ENCODE measurements at places on chromosomes 5 and 9. TPM values are rescaled to one million over a fixed set of nuclear protein-coding genes. Genes with fewer than 3 reads are reported as not detected.

DNA sequence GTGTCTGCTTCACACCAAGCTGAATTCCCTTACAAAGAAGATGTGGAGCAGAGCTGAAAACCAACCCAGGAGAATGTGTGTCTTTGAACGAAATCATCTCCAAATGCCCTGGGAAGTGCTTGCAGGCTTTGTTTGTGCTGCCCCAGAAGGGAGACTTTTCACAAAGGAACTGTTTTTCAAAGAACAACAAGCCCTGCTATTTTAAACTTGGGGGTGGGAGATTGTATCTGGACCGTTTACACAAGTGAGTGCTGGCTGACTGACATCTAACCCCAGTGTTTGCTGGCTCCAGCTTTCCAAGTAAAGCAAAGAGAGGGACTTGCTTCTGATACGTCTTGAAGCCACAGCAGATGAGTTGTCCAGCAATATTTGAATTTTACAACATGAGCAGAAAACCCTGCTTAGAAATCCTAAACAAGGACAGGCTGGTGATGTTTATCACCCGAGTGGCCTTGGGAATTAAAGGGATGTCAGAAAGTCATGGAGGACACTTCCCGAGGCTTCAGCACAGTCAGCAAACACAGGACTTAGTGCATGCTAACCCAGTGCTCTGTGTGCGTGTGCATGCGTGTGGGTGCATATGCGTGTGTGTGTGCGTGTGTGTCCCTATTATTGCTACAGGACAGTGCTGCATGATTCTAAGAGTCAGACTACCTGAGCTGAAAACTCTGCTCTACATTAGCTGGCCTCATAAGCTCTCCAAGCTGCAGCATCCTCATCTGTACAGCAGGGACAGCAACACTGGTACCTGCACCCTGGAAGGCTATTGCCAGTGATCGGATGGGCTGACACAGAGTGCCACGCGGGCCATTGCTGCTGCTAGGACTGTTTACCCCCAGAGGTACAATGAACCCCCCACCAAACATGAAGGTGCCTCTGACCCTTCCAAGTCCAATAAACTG, 1.4 kb downstream of the ADAMTS12 start:
- peaks cover 22% of the 10 kb centered on the region for H3K4me1 ChIP-seq
- DNase-seq, result no peak
- no peaks in the 10 kb centered on the region for H3K36me3 ChIP-seq
- peaks cover 88% of the 10 kb centered on the region for H3K27me3 ChIP-seq
- H3K4me3 ChIP-seq, result peak overlapping the region; percentile 66
- H3K27ac ChIP-seq, result peak overlapping the region; percentile 69

GRCh38 chr9:93061260-93061751, 2.8 kb downstream of the SUSD3 start:
- H3K27me3 ChIP-seq, result peaks cover 45% of the 10 kb centered on the region
- H3K27ac ChIP-seq, result no peak overlapping the region
- H3K4me1 ChIP-seq, result peaks cover 25% of the 10 kb centered on the region
- H3K4me3 ChIP-seq, result no peak overlapping the region

- no peak overlapping the region for H3K4me3 ChIP-seq
- H3K4me1 ChIP-seq, result peaks cover 44% of the 10 kb centered on the region
- H3K27me3 ChIP-seq, result no peaks in the 10 kb centered on the region
- no peak overlapping the region for H3K27ac ChIP-seq
Observed at GRCh38 chr5:10699987-10700386, 61.0 kb downstream of the DAP start.

LHFPL2 gene
- total RNA-seq, result 5.0 TPM

SV2C gene
- total RNA-seq, result 0.44 TPM

ZNF782 gene
- total RNA-seq, result 3.7 TPM

GRCh38 chr5:1769752-1770442, 29.7 kb downstream of the MRPL36 start:
- no peak for DNase-seq
- no peaks in the 10 kb centered on the region for H3K36me3 ChIP-seq
- no peak overlapping the region for H3K4me3 ChIP-seq
- H3K4me1 ChIP-seq, result no peaks in the 10 kb centered on the region
- no peak overlapping the region for H3K27ac ChIP-seq

DNA sequence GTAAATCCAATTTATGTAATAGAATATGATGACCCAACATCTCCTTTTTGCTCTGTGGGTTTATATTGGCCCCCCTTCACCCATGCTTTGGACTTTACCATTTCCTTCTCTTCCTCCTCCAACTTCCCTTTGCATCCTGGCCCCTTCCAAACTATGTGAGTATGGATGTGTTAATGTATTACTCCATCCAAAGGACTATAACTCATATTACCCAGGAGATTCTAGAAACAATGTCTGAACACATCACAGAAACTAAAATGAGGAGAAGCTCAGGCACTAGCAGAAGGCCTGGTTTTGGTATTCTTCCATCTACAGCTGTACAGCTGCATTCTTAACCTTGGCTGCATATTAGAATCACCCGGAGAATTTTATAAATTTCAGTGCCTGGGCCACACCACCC, 110.7 kb downstream of the PDE4D start:
- DNase-seq, result no peak
- no peaks in the 10 kb centered on the region for H3K4me1 ChIP-seq
- H3K4me3 ChIP-seq, result no peak overlapping the region
- no peak overlapping the region for H3K27ac ChIP-seq
- no peaks in the 10 kb centered on the region for H3K27me3 ChIP-seq

GAS1 gene
- total RNA-seq, result 11.0 TPM

DNA sequence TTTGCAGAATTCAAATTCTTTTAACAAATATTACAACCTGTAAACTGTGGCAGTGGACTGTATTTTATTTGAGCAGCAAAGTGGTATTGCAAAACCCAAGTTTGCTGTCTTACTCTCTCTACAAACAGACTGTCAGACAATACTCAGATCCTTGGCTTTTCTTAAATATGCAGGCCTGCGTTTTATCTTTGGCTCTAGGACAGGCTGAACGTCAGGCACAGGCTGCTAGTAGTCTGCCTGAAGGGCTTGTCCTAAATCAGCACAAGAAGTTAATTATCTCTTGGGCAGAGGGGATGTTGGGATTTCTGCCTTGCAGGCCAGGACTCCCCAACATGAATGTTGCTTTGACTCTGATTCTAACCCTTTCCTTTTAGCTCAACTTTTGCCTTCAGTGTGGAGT, 147.5 kb downstream of the SLIT3 start:
- no peak overlapping the region for H3K4me3 ChIP-seq
- H3K27ac ChIP-seq, result no peak overlapping the region
- peaks cover 5% of the 10 kb centered on the region for H3K4me1 ChIP-seq
- H3K27me3 ChIP-seq, result no peaks in the 10 kb centered on the region
- H3K36me3 ChIP-seq, result no peaks in the 10 kb centered on the region
- DNase-seq, result no peak

DNA sequence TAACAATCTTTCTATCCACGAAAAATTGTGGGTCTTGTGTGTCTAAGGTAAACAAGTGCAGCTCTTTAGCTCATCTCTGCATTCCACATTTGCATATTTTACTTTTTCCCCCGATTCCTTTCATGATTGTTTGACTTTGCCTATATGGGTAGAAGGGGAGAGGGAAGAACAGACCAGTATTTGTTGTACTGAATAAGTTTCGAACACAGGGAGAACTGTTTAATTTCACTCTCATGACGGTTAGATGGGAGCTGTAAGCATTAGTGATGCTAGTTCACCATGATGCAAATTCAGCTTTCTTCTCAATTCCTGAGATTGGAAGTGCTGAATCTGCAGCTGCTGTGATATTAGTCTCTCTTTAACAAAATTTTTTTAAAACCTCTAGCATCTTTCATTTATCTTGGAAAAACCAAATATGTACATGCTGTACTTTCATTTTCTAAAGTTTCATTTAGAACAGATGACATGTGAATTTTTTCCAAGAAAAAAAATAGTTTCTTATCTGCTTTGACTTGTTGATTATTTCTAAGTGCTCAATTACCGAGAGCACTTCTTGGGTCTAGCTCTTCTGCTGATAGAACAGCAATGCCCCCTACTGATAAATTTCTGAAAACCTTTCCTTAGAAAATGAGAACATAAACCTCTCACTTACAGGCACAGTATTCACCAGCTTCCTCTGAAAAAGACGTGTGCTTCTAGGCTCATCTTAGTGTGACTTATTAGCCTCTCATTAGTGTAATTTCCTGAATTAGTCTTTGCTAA, 149.5 kb downstream of the BAAT start:
- H3K27me3 ChIP-seq, result peaks cover 3% of the 10 kb centered on the region
- no peak overlapping the region for H3K27ac ChIP-seq
- H3K4me3 ChIP-seq, result no peak overlapping the region
- H3K4me1 ChIP-seq, result no peaks in the 10 kb centered on the region
- H3K36me3 ChIP-seq, result no peaks in the 10 kb centered on the region

NPR3 gene
- 81.0 TPM for total RNA-seq

- no peak overlapping the region for H3K27ac ChIP-seq
- H3K27me3 ChIP-seq, result no peaks in the 10 kb centered on the region
- H3K4me3 ChIP-seq, result no peak overlapping the region
Observed at GRCh38 chr5:179978792-179979191, 71.1 kb upstream of the TBC1D9B start.

WHRN gene
- 0.80 TPM for total RNA-seq

PDE6A gene
- total RNA-seq, result 0.22 TPM

GRCh38 chr5:166058660-166059059, 2232.8 kb upstream of the WWC1 start:
- no peak overlapping the region for H3K27ac ChIP-seq
- no peaks in the 10 kb centered on the region for H3K36me3 ChIP-seq
- no peaks in the 10 kb centered on the region for H3K4me1 ChIP-seq
- no peaks in the 10 kb centered on the region for H3K27me3 ChIP-seq

PLPP7 gene
- total RNA-seq, result 120 TPM

C9orf153 gene
- total RNA-seq, result 0.38 TPM

CNTNAP3 gene
- total RNA-seq, result 9.9 TPM

- no peaks in the 10 kb centered on the region for H3K36me3 ChIP-seq
- H3K27ac ChIP-seq, result no peak overlapping the region
- H3K4me3 ChIP-seq, result no peak overlapping the region
- no peaks in the 10 kb centered on the region for H3K4me1 ChIP-seq
Observed at GRCh38 chr9:27655441-27655840, 82.2 kb upstream of the C9orf72 start.

GRCh38 chr5:177542816-177543465, 11.4 kb downstream of the FAM193B start:
- H3K36me3 ChIP-seq, result peaks cover 12% of the 10 kb centered on the region
- peak overlapping the region; percentile 80 for H3K27ac ChIP-seq
- peaks cover 84% of the 10 kb centered on the region for H3K4me1 ChIP-seq
- no peak overlapping the region for H3K4me3 ChIP-seq
- no peaks in the 10 kb centered on the region for H3K27me3 ChIP-seq
- no peak for DNase-seq

GRCh38 chr9:85742597-85742936, 813 bp upstream of the AGTPBP1 start:
- no peak for DNase-seq
- no peaks in the 10 kb centered on the region for H3K27me3 ChIP-seq
- peak overlapping the region; percentile 87 for H3K27ac ChIP-seq
- peaks cover 47% of the 10 kb centered on the region for H3K4me1 ChIP-seq
- H3K4me3 ChIP-seq, result peak overlapping the region; percentile 89

PCDHA11 gene
- total RNA-seq, result not detected

GRCh38 chr9:131999692-132000551, 79.7 kb downstream of the MED27 start:
- H3K4me1 ChIP-seq, result peaks cover 26% of the 10 kb centered on the region
- H3K27me3 ChIP-seq, result no peaks in the 10 kb centered on the region
- peaks cover 7% of the 10 kb centered on the region for H3K36me3 ChIP-seq

GRCh38 chr5:31153521-31153920, 40.0 kb upstream of the CDH6 start:
- no peaks in the 10 kb centered on the region for H3K27me3 ChIP-seq
- DNase-seq, result no peak
- H3K36me3 ChIP-seq, result no peaks in the 10 kb centered on the region
- no peaks in the 10 kb centered on the region for H3K4me1 ChIP-seq
- no peak overlapping the region for H3K27ac ChIP-seq
- no peak overlapping the region for H3K4me3 ChIP-seq

DNA sequence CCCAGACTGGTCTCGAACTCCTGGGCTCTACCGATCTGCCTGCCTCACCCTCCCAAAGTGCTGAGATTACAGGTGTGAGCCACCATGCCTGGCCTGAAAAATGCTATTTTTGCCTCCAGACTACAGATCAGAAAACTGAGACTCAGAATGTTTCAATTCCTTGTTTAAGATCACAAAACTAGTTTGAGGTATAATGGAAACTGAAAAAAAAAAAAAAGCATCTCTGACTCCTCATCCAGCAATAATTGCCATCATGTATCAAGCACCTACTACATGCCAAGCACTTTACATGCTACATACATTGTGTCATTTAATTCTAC, 35.6 kb downstream of the PLAC8L1 start:
- H3K4me1 ChIP-seq, result peaks cover 83% of the 10 kb centered on the region
- H3K4me3 ChIP-seq, result no peak overlapping the region
- peak overlapping the region; percentile 91 for H3K27ac ChIP-seq
- no peak for DNase-seq
- no peaks in the 10 kb centered on the region for H3K27me3 ChIP-seq

DNA sequence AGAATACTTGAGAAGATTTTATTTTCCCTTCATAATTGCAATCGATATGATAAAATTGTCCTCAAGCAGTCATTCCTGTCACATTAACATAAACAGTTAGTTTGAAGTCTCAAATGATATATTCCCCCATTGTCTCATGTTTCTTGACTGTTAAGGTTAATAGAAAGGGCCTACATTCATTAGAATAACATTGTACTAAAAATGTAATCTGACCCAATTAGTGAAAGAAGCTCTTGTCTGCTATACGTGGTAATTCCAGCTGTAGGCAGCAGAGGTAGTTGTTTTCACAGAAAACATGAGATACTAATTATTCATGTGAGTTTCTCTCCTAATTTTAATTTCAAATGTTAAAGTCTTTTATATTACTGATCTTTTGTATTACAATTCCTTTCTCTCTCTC, 25.9 kb upstream of the AP3B1 start:
- H3K4me3 ChIP-seq, result no peak overlapping the region
- no peaks in the 10 kb centered on the region for H3K4me1 ChIP-seq
- H3K27ac ChIP-seq, result no peak overlapping the region
- no peaks in the 10 kb centered on the region for H3K36me3 ChIP-seq

GRCh38 chr9:134738869-134739659, 97.5 kb downstream of the COL5A1 start:
- H3K27me3 ChIP-seq, result no peaks in the 10 kb centered on the region
- H3K27ac ChIP-seq, result peak overlapping the region; percentile 42
- no peak overlapping the region for H3K4me3 ChIP-seq
- DNase-seq, result peak; percentile 79

- peak overlapping the region; percentile 80 for H3K27ac ChIP-seq
- peaks cover 30% of the 10 kb centered on the region for H3K4me1 ChIP-seq
- H3K4me3 ChIP-seq, result no peak overlapping the region
- no peaks in the 10 kb centered on the region for H3K36me3 ChIP-seq
- DNase-seq, result peak; percentile 28
Observed at GRCh38 chr9:84339962-84340361, 596 bp downstream of the SLC28A3 start.

PROB1 gene
- total RNA-seq, result 46.3 TPM

CYLC2 gene
- total RNA-seq, result not detected
